Lung (tissue), 17 donors: ENCODE measurements at places on chromosomes 12 and 14. TPM values are rescaled to one million over a fixed set of nuclear protein-coding genes. Genes with fewer than 3 reads are reported as not detected.

Gene STYK1
- 1.3 TPM for polyA plus RNA-seq

- no peak for DNase-seq
Measured at GRCh38 chr12:130216031-130216430, 53.8 kb downstream of the FZD10 start.

DNA sequence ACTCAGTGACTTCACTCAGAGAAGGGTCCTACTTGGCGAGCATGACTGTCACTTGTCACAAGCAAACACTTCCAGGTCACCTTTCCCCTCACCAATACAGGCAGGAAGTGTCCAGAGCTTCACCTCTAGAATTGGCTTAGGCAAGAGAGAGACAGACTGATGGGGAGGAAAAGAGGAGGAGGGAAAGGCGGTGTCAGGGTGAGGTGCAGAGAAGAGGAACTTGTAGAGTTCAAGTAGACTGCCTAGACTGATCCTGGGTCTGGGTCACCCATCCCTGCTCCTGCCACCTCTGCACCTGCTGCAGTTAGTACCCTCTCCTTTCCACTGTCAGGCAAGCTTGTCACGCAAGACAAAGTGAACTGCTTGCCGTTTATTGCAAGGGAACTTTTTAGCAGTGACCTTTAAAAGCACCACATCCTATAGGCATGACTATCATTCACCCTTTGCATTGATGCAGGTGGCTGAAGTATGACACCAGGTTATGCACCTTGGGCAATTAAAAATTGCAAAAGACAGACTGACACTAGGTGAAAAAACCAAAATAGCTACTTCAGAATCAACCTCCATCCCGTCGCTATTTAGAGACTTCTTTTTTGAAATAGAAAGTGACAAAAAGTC is 292.4 kb downstream of the SYT1 start:
- DNase-seq, result no peak

DNA sequence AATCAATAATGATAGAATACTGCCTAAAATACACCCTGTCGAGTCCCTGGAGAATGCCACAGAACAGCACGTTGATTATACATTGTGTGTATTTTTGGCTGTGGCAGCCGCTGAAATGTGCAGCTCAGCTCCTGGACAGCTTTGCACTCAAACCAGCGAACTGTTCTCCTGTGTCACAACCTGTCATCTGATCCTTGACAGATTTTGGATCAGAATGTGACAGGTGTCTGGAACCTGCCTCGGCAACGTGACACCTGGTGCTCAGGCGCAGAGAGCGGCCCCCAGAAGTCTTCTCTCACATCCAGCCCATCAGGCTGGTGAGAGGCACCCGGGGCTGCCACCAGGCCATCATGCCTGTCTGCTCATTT is 19.3 kb downstream of the MVK start:
- DNase-seq, result no peak

DNA sequence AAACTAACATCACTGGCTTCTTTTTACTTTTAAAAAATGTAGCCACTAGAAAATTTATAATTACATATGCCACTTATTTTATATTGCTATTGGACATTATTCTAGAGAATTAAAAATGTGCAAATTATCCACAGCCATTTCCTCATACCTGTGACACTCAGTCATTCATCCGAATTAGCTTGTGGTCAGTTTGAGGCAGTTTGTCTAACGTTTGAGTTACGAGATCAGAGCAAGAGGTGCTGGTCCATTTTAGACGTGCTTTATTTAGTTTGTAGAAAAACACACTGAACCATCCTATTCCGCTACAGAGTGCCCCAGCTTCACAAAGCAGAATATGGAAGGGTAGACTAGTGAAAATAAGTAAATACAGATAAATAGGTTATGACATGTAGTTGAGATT is 513.0 kb downstream of the NRXN3 start:
- DNase-seq, result no peak

GRCh38 chr12:105071981-105072380 is 12.3 kb downstream of the ALDH1L2 start:
- no peak for DNase-seq

DNA sequence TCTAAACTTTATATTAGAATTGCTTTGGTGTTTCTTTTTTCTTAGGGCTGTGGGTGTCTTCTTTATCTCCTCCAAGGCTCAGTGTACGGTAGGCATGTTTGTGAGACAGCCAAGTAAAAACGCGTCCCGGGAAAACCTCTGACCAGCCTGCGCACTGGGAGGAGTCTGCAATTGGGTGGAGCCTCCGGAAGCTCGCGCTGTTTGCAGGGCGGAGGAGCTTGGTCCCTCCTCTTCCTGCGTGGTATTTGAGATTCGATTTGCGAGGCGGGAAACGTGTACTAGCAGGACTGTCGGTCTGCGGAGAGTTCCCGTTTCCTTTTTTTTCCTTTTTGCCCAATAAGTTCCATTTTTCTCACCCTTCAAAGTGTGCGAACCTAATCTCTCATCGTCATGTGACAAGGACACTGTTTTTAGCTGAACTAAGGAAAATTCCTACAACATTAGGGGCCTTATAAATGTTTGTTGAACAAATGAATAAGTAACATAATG is 182.1 kb upstream of the OTX2 start:
- no peak for DNase-seq

- no peak for DNase-seq
Measured at GRCh38 chr12:122079033-122079531, 526 bp downstream of the MLXIP start.

DNA sequence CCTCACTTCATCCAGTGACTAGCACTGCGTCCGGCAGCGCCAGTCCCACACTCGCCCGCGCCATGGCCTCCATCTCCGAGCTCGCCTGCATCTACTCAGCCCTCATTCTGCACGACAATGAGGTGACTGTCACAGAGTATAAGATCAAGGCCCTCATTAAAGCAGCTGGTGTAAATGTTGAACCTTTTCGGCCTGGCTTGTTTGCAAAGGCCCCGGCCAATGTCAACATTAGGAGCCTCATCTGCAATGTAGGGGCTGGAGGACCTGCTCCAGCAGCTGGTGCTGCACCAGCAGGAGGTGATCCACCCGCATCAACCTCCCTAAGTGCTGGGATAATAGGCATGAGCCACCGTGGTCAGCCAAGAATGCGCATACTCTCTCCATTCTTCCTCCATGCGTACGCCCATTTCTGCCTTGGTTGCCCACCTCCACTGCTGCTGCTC is 59.9 kb downstream of the IRF2BPL start:
- DNase-seq, result no peak

DNA sequence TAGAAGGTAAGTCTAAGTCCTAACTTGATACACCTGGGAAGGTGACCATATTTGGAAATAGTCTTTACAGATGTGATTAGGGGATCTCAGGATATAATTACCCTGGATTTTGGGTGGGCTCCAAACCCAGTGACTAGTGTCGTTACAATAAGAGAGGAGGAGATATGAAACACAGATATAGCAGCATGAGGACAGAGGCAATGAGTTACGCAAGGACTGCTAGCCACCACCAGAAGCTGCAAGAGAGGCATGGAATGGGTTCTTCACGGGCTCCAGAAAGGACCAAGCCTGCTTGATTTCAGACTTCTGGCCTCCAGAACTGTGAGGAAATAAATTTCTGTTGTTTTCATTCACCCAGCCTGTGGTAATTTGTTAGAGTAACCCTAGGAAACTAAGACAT is 28.6 kb downstream of the FGFR1OP2 start:
- DNase-seq, result no peak
